ENCODE measurements at places on chromosomes 7 and 10.

GRCh38 chr7:33814400-33814799 is 90.9 kb upstream of the BMPER start:
- no peak for DNase-seq

DNA sequence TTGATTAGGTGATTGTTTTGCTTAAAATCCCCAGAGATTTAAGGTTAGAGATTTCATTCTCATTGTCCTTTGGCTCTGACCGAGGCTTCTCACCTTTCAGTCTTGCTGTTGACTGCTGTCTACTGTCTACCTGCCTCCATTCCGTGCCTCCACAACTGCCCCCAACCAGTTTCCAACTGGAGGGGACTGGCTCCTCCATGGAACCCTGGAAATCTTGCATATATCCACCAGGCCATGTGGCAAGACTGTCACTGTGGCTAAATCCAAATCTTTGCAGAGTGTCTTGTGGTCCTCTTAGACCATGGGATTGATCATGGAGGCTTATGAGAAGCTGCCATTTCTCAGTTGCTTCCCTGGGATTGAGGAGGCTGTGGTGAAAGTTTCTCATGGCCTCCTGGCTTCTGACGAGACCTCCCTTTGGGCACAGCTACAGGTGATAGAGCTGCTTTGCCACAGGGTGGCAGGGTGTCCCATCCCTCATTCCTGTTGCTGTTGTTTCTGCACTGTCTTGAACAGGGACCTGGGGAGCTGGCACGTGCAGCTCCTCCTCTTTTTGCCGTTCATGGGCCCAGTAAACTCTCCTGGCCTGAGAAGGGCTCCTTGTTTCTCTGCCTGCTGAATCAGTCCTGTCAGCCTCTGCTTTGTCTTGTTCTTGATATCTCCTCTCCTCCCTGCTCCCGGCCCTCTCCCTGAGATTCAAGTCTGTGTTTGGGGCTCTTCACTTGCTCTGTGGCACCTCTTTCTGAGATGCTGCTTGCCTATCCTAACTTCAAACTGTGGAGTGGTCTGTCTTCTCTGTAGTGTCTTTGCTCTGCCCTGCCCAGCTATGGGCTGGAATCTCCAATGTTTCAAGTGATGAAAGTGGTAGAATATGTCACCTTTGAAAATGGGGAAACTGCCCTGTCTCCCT is 63.6 kb upstream of the IGFBP3 start:
- DNase-seq, result no peak

DNA sequence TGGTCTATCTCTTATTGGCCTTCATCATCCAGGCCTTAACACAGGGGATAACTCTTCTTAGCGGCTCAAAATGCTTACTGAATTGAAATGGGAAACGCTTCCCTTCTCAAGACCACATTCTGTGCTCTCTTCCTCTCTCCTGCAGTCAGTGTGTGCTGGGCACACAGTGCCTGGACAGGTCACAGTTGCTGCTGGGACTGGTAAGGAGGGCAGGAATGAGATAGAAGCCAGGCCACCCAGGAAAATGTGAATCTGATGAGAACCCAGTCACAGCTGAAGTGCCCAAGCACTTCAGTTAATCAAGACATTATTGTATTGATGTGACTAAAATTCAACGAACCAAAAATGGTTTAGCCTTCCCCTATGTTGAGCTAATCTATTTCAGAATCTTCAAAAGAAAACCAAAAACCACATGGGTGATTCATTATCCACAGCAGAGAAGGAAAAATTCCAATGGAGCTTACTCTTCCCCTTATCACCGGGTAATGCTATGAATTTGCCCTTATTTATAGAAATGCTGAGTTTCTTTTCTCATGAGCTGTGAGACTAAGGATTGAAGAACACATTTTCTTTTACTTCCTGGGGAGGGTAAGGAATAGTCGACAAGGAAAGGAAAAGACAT is 41.2 kb upstream of the PLPP4 start:
- no peak for DNase-seq

DNA sequence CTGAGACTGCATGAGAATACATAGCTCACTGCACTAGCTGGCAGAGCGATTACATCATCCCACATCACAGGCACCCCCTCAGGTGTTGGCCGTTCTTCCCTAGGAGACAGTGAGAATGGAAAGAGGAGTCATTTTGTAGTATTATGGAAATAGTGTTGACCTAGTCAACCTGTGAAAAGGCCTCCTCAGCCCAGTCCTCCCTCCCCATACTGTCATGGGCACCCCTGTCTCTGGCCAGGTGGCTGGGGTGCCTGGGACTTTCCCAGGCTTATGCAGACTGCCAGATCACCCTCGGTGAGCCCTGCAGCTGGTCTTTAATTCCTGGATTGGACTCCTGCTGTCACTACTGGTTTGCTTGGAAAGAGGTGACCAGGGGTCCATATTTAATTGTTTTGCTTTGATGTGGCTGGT is 4.0 kb downstream of the INPP5A start:
- no peak for DNase-seq

DNA sequence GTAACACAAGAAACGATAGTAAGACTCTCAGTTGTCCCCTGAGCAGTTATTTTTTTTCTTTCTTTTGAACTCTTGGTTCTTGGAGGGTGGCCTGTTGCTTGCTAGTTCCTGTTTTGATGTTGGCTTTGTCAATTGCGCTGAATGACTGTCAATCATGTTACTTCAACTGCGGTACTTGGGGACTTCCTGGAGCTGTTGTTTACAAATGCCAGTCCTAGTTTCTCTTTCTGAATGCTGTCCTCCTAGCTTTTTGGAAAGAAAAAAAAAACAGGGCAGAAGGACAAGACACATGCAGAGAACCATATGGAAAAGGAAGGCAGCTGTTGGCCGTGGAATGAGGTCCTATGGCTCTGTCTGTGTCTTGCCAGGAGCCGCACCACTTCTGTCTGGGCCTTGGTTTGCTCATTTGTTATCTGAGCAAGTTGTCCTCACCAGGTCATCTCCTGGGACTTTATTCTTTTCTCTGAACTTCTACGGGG is 7.0 kb upstream of the PDCD4 start:
- no peak for DNase-seq

GRCh38 chr10:76736392-76736791 is 901.2 kb downstream of the KCNMA1 start:
- DNase-seq, result no peak

GRCh38 chr10:118940386-118940785 is 89.1 kb upstream of the NANOS1 start:
- no peak for DNase-seq

- DNase-seq, result no peak
Measured at GRCh38 chr10:116707981-116708380, 34.4 kb downstream of the HSPA12A start.

DNA sequence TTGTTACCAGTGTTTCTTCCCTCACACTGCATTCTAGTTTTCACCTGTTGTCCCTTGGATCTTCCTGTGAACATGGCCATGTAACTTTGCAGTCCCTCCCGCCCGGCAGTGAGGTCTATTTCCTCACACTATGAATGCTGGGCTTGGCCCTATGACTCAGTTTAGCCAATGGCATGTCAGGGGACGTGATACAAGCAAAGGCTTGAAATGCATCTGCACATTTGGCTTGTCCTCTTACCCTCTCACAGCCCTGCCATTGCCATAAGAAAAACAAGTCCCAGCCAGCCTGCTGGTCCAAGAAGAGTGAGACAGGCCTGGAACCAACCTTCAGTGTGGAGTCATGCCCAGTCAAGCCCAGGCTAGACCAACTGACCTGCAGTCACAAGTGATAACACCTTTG is 17.1 kb upstream of the EZH2 start:
- no peak for DNase-seq

GRCh38 chr7:126720232-126720631 is 532.5 kb downstream of the GRM8 start:
- DNase-seq, result no peak

- DNase-seq, result peak; percentile 84
Measured at GRCh38 chr10:126663328-126663727, 7.2 kb downstream of the C10orf90 start.

DNA sequence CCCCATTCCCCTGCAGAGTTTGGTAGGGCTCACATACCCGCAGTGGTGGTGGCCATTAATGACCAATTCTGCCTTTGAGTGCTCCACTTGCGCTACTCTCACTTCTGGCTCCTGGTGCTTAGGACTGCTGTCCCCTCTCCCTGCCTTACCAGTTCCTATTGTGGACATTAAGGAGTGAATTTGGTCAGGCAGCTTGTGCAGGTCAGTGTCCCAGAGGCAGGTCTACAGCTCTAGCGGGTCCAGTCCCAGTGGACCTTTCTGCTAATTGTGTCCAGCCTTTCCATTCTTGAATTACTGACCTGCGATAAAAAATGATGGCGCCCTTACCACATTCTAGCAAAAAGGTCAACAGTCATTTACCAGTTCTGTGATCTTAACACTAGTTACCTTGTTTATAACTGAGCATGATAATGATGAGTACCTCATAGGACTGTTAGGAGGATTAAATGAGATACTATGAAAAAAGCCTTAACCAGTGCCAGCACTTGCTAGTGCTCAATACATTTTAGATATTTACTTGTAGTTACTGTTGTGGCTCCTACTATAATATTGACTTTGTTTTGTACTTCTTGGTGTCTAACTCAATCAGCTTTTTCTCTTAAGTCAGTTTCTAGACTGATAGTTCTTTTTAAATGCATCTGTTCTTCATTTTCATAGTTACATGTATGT is 14.1 kb downstream of the ST7 start:
- no peak for DNase-seq

- DNase-seq, result no peak
Measured at GRCh38 chr10:95264227-95265051, 26.4 kb downstream of the PDLIM1 start.

DNA sequence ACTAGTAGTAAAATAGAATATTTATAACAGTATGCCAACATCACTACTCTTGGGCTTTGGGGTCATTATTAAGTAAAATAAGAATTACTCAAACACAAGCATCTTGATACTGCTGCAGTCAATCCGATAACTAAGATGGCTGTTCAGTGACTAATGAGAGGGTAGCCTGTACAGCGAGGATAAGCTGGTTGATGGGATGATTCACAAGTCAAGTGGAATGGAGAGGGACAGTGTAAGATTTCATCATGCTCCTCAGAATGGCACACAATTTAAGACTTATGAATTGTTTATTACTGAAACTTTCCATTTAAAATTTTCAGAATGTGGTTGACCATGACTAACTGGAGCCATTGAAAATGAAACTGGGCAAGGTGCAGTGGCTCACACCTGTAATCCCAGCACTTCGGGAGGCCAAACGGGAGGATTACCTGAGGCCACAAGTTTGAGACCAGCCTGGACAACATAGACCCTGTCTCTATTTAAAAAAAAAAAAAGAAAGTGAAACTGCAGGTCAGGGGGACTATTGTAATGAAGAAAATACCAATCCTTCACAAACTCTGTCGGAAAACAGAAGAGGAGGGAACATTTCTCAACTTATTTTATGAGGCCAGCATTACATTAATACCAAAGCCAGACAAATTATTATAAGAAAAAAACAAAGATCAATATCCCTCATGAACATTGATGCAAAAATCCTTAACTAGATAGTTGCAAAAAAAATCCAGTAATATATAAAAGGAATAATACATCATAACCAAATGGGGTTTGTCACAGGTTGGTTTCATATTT is 11.2 kb downstream of the AVL9 start:
- no peak for DNase-seq

DNA sequence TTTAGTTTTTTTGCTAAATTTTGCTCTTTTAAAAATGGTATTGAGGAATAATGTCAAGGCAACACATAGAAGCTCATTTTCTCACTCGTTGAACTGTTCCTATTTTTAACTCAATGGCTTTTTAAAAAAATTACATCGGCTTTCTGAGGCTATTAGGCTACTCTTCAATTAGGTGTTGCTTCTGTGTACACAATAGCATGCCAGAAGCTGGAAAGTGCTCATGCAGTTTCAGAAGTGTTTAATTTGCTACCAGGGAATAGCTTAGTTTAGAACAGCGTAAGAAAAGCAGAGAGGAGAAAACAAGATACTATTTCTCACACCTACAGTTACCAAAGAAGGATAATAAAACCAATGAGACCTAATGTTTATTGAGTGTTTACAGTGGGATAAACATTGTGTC is 157.4 kb downstream of the NXPH1 start:
- no peak for DNase-seq

DNA sequence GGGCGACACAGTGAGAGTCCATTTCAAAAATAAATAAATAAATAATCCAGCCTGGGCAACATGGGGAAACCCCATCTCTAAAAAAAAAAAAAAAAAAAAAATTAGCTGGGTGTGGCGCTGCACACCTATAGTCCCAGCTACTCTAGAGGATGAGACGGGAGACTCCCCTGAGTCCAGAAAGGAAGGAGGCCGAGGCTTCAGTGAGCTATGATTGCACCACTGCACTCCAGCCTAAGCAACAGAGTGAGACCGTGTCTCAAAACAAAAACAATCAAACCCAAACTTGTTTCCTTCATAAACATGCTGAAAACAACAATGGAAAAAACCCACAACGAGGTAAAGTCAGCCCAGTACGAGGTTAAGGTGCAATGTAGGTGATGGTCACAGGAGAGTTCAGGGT is 1.2 kb downstream of the COX19 start:
- DNase-seq, result no peak

DNA sequence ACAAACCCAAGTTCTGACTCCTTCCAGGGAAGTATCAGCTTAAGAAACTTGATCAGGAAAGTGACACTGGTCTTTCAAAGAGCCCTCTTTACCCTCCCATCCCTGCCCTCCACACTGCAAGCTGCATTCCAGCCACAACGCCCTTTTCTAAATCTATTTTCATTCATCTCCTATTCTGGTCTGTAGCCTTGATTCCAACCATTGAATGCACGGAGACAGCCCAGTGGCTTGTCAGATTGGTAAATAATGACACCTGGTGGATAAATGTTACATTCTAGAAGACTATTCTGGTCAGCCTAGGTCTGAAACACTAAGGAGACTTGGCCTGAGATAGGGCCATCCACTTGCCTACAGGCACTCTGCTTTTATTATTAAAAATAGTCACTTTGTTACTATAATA is 20.9 kb downstream of the MORN4 start:
- DNase-seq, result no peak

GRCh38 chr7:155576900-155577508 is 30.6 kb upstream of the CNPY1 start:
- no peak for DNase-seq

DNA sequence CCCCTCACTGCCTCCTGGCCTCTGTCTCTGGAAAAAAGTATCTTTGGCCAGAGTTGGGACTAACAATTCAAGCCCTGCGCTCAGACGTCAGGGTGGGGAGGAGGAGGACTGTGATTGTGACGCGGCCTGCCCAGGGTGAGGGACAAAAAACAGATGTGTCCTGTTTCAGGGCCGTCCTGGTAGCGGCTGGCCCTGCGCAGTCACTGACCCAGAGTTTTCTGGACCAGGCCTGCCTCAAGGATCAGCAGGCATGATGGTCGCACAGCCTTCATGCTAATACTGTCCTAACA is 110.1 kb downstream of the CYTH3 start:
- DNase-seq, result no peak

DNA sequence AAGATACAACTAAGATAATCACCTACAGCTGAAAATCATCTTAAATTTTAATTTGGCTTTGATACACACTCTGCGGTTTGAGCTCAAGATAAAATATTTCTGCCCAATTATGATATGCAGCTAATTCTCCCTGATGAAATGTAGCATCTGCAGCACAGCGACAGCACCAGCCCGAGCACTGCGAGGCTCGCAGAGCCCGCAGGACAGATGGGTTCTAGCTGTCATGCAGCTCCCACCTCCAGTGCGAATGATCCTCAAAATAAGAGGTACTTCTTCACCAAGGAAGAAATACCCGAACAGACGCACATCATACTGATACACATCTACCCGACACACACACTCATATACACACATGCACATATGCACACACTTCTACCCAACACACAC is 457.6 kb downstream of the PTPRN2 start:
- DNase-seq, result no peak
